Renal cortical epithelial cell (primary cell): ENCODE measurements at places on chromosomes 12 and 14. TPM values are rescaled to one million over a fixed set of nuclear protein-coding genes. Genes with fewer than 3 reads are reported as not detected.

Gene BDKRB1
- total RNA-seq, result 0.10 TPM in 1 of 2 replicates, not detected in the other

Gene TAS2R43
- 0.52 TPM in 1 of 2 replicates, not detected in the other for total RNA-seq

GRCh38 chr14:38391334-38391733, 135.4 kb upstream of the CLEC14A start:
- no peak for DNase-seq

DNA sequence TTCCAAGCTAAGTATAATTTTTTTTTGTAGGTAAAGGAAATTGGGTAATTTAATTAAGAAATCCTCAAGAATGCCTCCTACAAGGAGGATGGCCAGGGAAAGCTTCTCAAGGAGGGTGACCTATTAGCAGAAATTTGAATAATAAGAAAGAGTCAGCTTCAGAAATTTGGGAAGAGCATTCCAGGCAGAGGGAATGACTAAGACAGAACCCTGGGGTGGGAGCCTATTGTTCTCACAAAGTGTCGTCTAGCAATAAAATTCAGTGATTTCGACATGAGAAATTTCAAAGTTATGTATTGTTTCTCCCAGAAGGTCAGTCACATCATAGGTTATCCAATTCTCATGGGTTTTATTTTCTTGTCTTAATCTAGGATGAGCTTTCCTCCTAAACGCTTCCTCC, 1168.4 kb downstream of the AACS start:
- DNase-seq, result no peak

- no peak for DNase-seq
These were observed 37.1 kb upstream of the VSX2 start for GRCh38 chr14:74202113-74202512.

- no peak for DNase-seq
These were observed 69.2 kb downstream of the ANO2 start for GRCh38 chr12:5875851-5876250.

Gene PGF
- total RNA-seq, result 0.35 and 0.69 TPM in 2 replicates

GRCh38 chr12:122100568-122100967, 22.0 kb downstream of the MLXIP start:
- no peak for DNase-seq

DNA sequence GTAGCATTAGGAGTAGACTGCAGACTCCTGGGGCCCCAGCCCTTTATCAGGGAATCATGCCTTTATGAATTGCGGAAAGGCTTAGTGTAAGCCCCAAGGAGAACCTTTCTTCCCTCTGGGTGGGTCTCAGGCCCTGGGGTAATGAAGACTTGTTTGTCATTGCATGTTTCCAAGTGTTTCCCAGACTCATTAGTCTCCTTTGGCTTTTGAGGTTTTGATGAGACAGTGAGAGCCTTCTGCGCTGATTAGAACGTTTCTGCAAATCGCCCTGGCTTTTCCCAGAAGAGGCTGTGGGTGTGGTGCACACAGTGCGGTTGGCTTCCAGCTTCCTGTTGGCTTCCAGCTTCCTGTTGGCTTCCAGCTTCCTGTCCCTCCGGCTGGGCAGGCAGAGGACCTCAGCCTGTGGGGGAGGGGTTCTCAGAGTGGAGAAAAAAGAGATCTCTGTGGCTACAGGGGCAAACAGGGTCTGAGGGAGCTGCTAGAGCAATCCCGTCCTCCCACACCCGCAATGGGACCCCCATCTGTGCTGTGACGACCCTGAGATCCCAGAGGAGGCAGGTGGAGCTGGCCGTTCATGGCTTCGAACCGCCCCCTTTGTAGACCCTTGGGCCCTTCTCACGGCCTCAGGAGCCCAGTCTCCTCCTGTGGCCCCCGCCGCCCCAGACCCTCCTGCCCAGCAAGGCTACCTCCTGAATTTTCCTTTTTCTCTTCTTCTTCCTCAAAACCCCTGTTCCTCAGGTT, 42.1 kb downstream of the GPR68 start:
- DNase-seq, result no peak

Gene CDCA4
- 8.8 and 43.6 TPM in 2 replicates for total RNA-seq

- peak; percentile 21 for DNase-seq
These were observed 30.4 kb downstream of the CCDC92 start for GRCh38 chr12:123942238-123942653.

GRCh38 chr14:94173471-94173884, 644 bp upstream of the PPP4R4 start:
- no peak for DNase-seq

DNA sequence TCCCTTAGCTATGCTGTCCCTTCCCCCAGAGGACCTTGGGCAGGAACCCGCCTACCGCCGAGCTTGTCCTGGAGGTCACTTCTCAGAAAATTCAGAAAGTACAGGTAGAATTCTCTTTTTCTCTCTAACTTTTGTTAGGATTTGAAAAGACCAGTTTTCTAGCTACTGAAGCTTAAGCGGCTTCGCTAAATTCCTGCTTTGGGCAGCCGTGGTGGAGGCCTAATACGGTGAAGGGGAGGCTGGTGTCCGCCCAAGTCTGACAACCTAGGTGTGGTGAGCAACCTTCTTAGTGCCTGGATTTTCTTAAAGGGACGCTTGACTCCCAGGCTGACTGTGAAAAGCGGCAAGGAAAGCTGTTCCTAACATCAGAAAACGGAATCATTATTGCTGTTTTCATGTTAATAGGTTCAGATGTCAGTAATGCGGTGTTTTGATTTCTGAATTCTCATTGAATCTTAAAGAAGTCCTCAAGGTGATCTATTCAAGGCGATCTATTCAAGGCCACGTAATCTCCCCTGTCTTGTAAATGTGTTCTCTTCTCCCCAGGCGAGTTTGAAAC, 835 bp downstream of the FGD4 start:
- DNase-seq, result peak; percentile 47

GRCh38 chr12:60535363-60535762, 939.5 kb downstream of the SLC16A7 start:
- DNase-seq, result no peak

Gene SOX5
- total RNA-seq, result 1.0 TPM in 1 of 2 replicates, not detected in the other

Gene GLIPR1L2
- 0.17 and 0.65 TPM in 2 replicates for total RNA-seq

DNA sequence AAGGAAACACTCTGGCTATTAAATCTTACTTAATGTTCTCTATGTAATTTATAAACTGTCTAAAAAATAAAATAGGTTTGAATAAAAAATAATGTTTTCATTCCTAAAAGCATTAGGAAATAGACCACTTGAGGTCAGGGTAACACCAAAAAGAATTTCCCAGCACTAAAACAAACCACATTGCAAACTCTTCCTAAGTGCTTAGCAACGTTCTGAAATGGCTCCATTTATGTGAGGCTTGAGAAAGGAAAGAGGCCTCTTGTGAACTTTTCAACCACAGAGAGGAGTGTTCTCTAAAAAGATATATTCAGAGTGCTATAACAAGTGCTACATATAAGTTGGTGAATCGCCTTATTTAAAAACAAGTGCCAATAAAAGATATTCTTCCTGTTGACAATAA, 42.7 kb downstream of the ALX1 start:
- DNase-seq, result peak; percentile 19

Gene KCNMB4
- 1.0 and 1.2 TPM in 2 replicates for total RNA-seq

Gene TOMM20L
- not detected in 2 replicates for total RNA-seq

DNA sequence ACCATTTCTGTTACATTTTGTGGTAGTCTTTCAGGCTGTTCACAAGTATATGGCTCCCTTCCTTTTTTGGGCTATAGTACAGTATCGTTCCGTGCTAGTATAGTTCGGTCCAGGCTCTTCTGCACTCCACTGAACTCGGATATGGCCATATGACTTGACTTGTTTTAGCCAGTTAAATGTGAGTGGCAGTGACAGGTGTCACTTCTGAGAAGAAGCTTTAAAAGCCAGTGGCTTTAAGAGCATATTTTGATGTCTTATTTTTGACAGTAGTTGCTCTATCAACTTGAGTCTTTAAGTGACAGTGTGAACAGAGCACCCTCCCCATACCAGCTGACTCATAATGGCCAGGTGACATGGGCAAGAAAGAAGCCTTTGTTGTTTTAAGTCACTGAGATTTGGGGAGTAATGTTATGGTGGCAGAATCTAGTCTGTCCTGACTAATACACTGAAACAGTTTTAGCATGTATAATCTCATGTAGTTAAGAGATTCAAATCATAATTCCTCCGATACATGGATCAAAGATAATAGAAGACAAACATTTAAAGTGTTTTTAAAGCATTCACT, 64.6 kb downstream of the ANO4 start:
- no peak for DNase-seq

Gene TRIP11
- 28.3 and 68.6 TPM in 2 replicates for total RNA-seq

DNA sequence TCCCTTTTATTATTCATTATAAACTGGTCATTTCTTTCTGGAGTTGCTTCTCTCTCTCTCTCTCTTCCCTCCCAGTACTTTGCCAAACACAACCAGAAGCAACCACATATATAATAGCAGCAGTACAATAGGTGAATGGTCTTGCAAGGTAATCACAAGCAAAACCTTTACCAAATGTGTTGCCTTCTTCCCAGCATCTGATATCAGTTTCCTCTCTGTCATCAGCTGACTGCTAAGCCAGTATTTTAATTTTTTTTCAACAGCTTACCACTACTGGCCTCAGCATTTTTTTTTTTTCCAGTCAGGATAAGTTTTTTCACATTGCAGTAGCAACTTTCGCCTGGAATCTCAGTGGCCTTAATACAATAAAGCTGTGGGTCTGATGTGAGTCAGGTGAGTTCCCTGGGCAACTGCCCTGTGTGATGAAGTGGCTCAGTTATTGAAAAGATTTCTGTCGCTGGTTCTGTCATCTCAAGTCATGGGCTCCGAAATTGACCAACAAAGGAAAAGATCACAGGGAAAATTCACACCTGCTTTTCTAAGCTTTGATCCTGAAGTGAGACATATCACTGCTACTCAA, 282.5 kb upstream of the AMIGO2 start:
- DNase-seq, result peak; percentile 25

DNA sequence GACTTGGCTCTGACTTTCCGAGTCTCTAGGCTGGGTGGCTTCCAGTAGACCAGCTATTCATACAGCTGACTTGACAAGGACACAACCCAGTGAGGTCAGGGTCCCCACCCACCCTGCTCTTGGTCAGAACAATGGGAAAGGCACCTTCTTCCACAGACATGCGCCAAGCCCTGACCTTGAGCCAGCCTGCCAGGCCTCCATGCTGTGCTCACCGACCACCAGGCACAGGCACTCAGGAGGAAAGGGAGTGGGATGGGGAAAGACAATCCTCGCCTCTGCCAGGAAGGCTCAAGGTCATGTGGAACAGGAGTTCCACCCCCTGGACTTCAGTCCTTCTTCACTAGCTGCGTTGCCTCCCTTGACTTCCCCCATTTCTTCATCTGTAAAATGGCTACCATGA, 31.4 kb downstream of the GALNT16 start:
- no peak for DNase-seq
